Activated CD4-positive, CD25-positive, alpha-beta regulatory T cell treated with anti-CD3 and anti-CD28 coated beads, Interleukin-2, amount 50 U/mL, for 72 hours (primary cell): ENCODE measurements at places on chromosomes 16 and 17.

- no peak for DNase-seq
Measured at GRCh38 chr17:62767997-62768396, 40.1 kb downstream of the MARCHF10 start.

- no peak for DNase-seq
Measured at GRCh38 chr16:62602790-62603189, 566.6 kb upstream of the CDH8 start.

DNA sequence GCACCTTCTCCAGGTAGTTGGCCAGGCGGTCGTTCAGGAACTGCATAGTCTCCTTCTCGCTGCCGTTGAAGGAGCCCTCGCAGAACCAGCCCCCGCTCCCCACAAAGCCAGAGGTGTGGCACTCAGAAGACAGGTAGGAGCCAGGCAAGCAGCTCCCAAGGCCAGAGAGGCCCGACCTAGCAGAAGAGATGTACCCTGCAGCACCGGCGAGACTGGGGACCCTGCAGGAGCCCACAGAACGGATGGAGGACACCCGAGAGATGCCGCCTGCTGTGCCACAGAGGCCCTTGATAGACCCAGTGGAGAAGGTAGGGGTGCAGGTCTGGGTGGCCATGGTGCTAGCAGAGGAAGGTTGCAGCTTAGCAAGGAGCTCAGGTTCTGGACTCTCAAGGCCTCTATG is at the start of gene KRT36:
Gene KRT36 (minus strand): TSS at position 380 of the 400 bp plus-strand sequence. CDS start 46 bp downstream, at position 334.
- DNase-seq, result no peak

GRCh38 chr16:68237243-68238028 is 1.5 kb upstream of the ESRP2 start:
- DNase-seq, result peak; percentile 90

DNA sequence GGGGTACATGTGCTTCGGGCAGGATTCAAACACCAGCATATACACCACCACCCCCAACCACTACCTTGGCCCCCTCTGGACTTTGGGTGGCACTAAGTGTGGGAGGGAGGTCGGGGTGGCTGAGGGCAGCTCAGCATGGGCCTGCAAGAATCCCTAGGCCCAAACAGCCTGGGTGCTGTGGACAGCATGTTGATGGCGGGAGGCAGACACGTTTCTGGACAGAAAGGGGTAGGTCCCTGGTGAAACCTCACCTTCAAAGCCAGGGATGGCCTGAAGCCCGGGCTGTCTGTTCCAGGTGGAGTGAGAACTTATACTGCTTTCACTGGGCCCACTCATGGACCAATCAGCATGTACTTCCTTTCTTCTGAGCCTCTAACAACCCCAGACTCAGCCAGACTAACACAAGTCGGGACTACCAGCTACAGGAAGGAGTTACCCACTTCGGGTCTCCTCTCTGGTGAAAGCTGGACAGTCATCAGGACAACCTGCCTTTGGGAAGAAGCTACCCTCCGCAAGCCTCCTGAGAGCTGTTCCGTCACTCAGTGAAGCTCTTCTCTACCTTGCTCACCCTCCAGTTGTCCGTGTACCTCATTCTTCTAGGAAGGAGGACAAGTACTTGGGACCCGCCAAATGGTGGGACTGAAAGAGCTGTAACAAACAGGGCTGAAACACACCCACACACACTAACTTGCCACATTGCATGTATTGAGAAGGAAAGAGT is 203.0 kb downstream of the CPPED1 start:
- no peak for DNase-seq

DNA sequence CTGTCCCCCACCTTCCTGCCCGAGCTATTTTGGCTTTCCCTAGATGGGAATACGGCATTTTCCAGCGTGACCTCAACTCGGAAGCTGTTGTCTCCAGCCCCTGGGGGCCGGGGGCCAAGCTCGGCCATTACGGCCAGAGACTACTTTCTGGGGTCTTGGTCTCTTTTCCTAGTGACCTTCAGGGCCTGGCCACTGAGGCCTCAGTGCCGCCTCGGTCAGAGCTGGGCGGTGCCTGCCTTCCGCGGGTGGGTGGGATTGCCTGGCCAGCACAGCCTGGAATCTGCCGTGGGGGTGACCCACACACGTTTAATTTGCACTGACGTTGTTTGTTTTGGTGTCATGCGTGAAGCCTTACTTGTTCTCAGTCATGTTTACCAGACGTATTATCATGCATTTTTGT is 29.2 kb downstream of the TSC2 start:
- no peak for DNase-seq

- no peak for DNase-seq
Measured at GRCh38 chr16:66193543-66194229, 172.8 kb upstream of the CDH5 start.

GRCh38 chr17:32266389-32267301 is 1.0 kb downstream of the RHBDL3 start:
- DNase-seq, result peak; percentile 34

GRCh38 chr17:36703860-36704266 is 102.5 kb downstream of the MRM1 start:
- peak; percentile 41 for DNase-seq

DNA sequence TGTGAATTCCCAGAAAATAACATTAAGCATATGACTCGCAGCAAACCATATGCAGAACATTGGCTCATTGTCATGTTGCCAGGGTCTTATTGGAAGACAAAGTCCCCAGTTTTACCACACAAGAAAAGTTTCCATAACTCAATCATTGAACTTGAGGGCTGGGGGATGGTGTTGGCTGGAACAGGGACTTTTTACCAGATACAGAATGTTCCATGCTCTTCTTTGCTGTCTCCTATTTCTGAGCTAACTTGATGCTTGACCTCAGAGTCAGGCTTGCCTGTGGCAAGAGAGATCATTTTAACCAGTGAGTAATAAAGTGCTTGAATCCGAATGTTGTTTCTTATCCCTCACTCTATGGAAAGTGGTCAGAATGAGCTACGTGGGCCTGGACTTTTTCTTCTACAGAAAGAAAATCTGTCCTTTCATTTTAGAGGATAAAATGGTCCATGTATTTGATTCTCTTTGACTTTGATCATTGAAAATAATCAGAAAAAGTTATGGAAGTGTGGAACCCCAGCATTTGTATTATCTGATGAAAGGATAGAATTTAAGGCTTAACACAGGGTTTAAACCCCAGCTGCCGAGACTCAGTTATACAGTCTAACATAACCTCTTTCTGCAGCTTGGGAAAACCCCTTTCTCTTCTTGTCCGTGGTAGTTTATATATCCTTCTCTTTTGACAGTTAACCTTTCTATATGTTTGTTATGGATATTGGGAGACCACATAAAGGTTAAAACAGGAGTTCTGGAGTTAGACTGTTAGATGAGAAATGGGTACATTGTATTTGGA is 67.0 kb downstream of the TUBD1 start:
- DNase-seq, result no peak

DNA sequence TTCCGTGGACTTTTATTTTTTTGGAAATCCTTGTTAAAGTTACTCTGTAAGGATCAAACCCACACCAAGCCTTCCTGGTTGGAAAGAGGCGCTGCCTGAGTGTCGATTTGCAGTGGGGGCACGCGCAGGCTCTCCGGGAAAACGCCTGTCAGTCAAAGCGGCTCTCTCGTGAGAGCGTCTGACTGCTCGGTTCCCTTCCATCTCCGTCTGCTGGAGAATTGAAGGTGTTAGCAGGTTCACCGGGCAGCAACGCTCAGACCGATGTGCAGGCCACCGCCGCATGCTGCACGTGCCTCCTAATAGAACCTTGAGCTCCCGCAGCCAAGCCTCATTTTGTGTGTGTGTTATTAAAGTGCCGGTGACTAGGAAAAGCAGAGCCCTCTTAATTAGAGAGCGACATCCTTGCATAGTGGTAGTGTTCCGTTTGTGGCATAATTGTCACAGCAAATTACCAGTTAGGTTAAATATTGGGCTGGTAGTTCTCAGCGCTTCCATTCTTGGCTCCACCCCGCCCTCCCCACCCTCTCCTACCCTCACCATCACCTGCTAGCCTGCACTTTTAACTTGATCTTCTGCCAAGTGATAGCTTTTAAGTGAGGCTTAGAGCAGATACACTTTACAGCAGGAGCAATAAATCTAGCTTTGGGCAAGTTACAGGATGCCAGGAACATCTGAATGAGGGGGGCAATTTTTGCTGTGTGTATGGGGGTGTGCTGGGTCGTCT is 75.5 kb downstream of the RPA1 start:
- DNase-seq, result no peak

GRCh38 chr17:58302919-58303585 is 22.3 kb upstream of the MPO start:
- peak; percentile 28 for DNase-seq

DNA sequence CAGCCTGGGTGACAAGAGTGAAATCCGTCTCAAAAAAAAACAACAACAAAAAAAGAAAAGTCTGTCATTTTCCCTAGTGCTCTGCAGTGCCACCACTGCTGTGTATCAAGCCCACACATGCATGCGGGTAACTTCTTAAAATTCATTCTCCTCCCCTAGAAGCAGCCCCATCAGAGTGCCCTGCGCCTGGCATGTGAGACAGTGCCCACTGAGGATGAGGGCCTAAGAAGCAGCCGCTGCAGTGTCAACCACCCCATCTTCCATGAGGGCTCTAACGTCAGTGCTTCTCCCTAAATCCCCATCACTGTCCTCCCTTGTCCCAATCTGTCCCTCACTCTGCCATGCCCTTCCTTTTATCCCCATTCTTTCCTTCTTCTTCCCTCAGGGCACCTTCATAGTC is 10.2 kb downstream of the COX6A2 start:
- DNase-seq, result no peak

DNA sequence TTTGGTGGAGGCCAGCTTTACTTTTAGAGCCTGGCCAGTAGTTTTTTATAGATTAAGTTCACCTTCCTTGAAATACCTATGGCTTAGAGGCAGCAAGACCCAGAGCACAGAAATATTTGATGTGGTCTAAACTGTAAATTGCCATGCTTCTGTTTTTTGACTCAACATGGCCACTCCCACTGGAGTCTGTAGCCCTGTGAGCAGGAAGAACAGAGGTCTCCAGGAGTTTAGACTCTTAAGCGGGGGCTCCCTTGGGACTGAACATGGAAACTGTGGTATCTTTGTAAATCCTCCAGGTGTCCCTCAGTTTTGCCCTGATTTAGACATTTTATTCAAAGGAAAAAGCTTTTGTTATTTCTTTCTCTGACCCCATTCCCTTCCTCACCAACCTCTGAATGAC is 145.6 kb downstream of the FTO start:
- no peak for DNase-seq

GRCh38 chr16:81693041-81693743 is 85.9 kb upstream of the PLCG2 start:
- DNase-seq, result no peak

GRCh38 chr16:54216268-54216667 is 70.3 kb downstream of the IRX3 start:
- DNase-seq, result no peak

DNA sequence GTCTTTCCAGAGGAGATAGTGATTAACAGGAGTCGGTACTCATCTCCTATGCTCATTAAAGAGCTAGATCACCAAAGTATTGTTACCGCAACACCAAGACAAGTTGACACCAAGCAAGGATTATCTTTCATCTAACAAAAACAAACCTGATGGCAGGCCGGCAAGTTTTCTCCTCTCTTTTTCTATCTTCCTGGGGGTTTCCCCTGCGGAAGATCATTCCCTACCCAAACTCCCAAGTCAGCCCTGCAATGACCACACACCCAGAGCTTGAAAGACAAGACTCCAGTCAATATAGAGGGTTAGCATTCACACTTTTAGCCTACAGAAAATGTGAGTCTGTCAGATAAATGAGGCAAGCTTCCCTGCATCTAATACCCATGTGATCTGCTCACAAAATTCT is 312.1 kb downstream of the SOX9 start:
- DNase-seq, result no peak

- DNase-seq, result no peak
Measured at GRCh38 chr16:11129378-11129781, 126.6 kb downstream of the SOCS1 start.

- DNase-seq, result no peak
Measured at GRCh38 chr17:60577147-60577915, 22.7 kb upstream of the PPM1D start.

DNA sequence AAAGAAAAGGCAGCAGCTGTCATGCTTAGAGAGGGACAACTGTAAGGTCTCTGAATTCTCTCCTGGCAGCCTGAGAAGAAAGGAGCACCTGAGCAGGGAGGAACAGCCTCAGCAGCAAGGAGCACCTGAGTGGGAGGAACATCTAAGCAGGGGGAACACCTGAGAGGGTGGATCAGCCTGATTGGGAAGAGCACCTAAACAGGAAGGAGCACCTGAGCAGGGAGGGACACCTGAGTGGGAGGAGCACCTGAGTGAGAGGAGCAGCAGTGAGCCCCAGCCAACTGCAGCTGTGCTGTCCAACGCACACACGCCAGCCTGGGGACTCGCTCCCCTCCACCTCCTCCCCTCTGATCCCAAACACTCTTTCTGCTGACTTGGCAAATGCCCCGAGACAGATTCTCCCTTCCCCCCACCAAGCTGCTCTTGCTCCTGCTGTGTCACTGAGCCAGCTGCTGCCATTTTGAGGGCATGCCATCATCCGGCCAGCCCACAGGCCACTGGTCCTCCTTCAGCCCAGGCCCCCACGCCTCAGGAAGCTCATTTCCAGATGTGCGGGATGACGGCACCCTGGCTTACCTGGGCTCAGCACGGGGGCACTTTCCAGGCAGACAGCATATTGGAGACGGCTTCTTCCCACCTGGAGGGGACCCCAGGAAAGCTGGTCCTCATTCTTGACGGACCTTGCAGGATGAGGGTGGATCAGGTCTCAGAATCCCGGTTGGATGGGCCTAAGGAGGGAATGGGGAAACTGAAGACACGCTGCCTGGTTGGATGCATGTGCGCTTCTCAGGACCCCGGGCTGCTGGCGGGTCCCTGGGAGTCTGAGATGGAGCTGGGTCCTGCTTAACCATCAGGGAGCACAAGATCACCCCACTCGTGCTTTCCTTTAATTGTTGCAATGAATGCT is 57.7 kb upstream of the RBFOX3 start:
- DNase-seq, result no peak

GRCh38 chr17:40316571-40317344 is 7.8 kb downstream of the RARA start:
- DNase-seq, result no peak

GRCh38 chr16:83940119-83940518 is 12.9 kb upstream of the OSGIN1 start:
- no peak for DNase-seq

DNA sequence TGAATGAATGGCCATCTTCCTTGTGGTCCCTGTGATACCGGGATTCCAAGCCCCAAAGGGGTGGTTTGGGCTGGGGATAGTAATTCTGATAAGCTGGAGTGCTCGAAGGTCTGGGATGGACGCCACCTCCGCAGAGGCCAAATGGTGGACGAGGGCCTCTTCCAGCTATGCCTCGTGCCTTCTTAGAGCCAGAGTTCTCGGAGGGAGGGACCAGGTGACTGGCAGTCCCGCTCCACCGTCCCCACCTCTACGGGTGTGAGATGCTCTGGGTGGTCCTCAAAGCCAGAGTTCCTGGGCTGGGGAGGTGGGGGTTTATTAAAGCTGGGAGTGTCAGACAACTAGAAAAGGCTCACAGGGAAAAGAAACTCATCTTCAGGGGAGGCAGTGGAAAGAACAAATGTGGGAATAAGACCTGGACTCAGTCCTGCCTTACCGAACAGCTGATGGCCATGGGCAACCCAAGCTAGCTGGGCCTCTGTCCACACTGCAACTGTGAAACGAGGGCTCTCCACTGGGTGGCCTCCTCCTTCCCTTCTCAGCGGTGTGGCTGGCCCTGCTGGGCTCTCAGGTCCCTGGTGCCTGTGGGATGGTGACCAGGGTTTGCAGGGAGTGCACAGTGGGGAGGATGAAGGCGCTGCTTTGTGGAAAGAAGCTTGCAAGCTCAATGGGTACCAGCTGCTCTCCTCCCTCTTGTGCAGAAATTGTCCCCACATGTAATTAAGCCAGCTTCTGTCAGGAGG is 75.2 kb downstream of the N4BP1 start:
- DNase-seq, result no peak
